ENCODE measurements at places on chromosomes 11 and 22.

DNA sequence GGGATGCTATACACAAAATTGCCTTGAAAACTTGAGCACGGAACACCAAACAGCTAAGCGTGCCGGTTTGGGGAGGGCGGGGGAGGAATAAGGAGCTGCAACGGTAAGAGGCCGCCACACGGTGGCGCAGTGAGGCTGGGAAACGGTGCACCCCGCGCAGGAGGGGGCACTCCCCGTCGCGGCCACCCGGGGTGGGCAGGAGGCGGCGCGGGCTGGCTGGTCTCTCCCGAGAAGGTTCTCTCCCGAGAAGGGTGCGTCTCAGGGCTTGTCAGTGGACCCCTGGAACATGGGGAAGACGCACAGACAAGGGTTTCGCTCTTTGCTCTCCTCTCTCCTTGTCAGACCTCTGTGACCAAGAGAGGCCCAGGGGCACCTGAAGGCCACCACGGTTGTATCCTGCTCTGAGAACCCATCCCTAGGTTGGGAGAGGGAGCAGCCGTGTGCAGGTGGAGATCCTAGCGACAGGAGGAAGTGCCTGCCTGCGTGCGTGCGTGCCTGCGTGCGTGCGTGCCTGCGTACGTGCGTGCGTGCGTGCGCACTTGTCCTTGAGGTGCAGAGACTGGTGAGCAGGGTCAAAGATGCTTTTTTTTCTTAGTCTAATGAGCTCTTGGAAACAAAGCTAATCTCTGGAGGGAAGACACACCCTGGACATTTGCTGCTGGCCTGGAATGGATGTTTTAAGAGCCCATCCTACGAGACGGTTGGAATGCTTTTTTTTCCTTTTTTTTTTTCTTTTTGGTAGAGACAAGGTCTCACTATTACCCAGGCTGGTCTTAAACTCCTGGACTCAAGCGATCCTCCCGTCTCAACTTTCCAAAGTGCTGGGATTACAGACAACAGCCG lies 18.1 kb upstream of the JAM3 start:
- peak; percentile 65 for DNase-seq

- DNase-seq: no peak
Observed at GRCh38 chr11:115985896-115986295, 481.7 kb upstream of the CADM1 start.

GRCh38 chr11:113907152-113907551 lies 2.6 kb downstream of the HTR3B start:
- DNase-seq: no peak

- no peak for DNase-seq
Observed at GRCh38 chr11:60265373-60266214, 14.9 kb upstream of the MS4A4A start.

Measured in anterior cingulate cortex (tissue), 58 donors.